ENCODE measurements at places on chromosomes 7 and 10.
A peak's percentile ranks its signal among the peaks of the same experiment; 100 is the strongest.

GRCh38 chr7:34373940-34374339 lies 284.1 kb upstream of the NPSR1 start:
- no peak for DNase-seq

DNA sequence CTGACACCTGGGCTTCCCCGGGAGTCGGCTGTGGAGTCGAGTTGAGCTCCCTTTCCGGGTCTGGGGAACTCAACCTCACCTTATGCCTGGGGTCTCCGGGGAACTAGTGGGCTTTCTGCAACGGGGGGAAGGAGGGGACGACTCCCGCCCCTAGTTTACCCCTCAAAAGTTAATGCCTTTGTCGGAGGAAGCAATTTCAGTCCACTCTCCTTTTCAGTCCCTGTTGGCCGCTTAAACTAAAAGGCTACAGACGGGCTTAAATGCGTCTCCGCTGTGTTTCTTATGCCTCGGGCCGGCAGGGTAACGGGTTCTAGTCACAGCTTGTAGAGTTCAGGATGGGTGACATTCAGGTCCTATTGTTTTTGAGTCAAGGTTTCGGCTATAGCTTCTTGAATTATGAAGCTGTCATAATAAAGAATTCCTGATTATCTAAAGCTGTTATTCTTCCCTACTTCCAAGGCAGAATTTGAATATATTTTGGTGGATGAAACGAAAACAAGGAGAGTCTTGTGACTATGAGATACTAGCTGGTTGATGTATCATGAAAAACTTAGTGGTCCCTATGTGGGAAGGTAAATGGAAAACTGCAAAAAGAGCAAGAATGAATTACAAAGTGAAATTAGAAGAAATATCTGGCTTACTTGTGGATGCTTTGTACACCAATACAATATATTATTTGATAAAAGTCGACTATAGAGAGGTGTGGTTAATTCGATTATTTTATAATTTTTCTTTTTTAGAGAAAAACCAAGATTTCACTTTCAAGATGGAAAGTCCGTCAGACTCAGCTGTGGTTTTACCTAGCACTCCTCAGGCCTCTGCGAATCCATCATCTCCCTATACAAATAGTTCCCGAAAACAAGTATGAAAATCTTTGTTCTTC lies 495 bp downstream of the SFR1 start:
- no peak for DNase-seq

GRCh38 chr7:20260223-20260622 lies 43.0 kb upstream of the MACC1 start:
- no peak for DNase-seq

DNA sequence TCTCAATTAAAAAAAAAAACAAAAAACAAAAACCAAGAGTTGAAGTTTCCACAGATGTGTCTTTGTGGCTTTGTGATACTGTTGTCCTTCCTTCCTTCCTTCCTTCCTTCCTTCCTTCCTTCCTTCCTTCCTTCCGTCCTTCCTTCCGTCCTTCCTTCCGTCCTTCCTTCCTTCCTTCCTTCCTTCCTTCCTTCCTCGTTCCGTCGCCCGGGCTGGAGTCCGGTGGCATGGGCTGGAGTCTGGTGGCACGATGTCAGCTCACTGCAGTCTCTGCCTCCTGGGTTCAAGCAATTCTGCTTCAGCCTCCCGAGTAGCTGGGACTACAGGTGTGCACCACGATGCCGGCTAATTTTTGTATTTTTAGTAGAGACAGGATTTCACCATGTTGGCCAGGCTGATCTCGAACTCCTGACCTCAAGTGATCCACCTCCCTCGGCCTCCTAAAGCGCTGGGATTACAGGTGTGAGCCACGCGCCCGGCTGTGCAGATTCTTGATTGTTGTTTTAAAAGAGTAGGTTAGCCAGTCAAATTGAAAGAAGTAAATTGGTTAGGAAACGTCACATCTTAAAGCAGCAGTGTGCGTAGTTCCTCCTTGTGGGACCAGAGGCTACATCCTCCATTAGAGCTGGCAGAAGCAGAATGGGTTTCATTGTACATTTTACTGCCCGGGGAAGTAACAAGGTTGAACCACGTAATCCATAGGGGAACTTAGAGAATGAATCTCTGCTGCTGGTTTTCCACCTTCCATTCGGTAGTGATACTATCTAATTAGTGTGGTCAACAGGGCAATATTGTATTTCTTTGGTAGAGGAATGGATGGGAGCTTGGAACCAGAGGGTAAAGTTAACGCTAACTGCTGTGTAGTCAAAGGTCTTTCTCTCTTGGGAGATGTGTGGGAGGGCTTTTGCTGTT lies 20.6 kb downstream of the DNAJB6 start:
- DNase-seq, result no peak

DNA sequence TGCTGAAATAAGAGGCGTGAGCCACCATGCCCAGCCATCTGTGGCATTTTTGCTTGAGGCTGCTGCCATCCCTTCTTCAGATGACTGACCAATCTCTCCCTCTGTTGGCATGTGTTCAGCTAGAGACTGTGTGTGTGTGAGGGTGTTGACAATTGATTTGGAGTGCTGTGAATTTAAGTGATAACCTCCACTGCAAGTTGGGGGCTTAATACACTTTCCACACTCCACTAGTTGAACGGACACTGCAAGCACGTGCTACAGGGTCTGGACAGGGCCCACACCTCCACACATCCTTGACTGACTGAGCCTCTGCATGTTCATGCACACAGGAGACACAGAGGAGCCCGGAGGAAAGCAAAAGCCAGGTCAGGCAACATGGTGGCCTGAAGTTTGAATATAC lies 51.3 kb downstream of the BRAF start:
- DNase-seq, result no peak

- no peak for DNase-seq
These were observed 10.4 kb downstream of the TNS3 start for GRCh38 chr7:47571331-47572093.

- DNase-seq, result no peak
These were observed 88.1 kb upstream of the RSU1 start for GRCh38 chr10:16905320-16905719.

DNA sequence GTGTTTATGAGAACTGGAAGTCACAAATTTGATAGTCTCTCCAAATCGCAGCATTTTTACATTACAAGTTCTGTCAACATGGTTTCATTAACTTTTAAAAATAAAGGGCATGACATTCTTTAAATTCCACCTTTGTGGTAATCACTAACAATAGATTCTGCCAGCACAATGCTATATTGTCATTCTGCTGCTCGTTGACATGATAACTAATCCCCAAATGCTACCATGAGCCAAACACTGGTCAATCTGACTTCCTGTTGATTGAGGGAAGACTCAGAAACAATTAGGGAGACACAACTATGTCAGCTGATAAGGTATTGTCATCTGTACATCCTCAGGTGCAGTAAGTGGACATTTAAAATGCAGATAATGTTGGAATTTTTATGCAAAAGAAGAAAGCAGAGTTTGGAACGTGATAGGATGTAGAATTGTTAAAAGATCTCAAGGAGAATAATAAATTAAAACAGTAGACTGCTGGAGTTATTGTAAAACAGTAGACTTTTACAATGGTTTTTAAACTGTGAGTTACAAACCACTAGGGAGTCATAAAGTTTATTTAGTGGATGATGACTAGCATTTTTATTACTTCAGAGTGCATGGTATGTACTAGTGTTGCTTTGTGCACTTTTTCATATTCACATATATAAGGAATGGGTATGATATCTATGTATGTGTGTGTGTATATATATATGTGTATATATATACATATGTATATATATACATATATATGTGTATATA lies 126.4 kb upstream of the DKK1 start:
- no peak for DNase-seq

- no peak for DNase-seq
These were observed 1.3 kb downstream of the ZNF775 start for GRCh38 chr7:150380463-150380862.

DNA sequence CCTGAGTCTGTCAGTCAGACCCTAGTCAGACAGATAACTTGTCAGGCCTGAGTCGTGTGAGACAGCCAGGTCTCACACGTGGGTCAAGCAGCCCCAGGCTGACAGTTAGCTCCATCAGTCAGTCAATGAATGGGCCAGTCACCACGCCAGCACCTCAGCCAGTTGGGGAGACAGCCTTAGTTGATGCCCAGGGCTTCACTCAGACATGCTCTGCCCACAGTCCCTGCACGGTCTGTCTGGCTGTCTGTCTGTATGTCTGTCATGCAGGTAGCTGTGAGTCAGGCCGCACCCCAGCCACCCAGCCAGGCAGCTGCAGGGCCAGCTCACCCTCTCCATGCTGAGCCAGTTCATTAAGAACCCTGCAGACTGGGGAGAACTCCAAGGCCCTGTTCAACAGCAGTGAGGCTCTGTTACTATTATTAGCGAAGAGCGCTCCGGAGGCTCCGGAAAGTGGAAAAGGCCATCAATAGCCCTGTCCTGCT lies 141.1 kb upstream of the PCBD1 start:
- DNase-seq, result no peak

GRCh38 chr10:28869606-28870201 lies 192.4 kb downstream of the BAMBI start:
- no peak for DNase-seq

DNA sequence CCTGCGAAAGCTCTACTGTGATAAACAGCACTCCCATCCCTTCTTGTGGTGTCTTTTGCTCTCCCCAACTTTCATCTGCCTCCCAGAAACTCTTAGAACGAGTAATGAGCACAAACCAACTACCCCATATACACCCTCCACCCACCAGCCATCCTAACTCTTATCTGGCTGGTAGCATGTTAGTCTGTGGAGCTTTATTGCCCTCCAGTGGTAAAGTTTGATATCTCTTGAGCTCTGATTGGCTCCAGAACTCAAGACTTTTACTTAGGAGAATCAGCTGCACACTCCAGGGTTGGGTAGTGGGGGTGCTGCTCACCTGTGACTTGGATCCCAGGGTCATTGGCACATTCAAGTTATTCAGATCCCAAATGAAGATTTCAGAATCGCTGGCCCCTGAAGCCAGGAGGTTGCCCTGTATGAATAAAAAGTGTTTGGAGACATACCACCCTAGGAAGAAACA lies 10.9 kb downstream of the SEC31B start:
- DNase-seq, result peak; percentile 71

DNA sequence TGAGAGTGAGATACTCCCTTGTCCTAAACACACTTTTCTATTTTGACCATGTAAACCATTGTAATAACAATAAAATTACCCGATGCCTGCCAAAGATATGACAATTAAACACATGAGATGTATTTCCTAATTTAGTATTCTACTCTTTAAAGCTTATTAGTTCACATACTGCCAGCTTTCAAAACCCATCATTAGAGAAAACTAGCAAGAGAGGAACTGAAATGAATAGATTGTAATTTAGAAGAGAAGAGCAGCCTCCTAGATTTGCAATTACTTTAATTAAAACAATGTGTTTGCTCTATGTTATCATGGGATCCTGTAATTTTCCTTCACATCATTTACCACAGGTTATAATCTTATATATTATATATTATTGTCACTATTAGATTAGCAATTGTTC lies 428.2 kb downstream of the THSD7A start:
- DNase-seq, result no peak

DNA sequence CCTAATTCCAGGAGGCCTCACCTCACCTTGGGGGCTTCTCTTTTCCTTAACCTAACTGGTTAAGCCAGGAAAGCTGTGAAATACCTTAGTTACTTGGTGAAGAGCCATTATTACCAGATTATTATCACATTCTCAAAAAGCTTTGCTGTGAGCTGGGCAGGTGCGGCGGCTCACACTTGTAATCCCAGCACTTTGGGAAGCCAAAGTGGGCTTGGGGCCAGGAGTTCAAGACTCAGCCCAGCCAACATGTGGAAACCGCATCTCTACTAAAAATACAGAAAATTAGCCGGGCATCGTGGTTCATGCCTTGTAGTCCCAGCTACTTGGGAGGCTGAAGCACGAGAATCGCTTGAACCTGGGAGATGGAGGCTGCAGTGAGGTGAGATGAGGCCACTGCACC lies 102.4 kb upstream of the KLF6 start:
- DNase-seq, result no peak

DNA sequence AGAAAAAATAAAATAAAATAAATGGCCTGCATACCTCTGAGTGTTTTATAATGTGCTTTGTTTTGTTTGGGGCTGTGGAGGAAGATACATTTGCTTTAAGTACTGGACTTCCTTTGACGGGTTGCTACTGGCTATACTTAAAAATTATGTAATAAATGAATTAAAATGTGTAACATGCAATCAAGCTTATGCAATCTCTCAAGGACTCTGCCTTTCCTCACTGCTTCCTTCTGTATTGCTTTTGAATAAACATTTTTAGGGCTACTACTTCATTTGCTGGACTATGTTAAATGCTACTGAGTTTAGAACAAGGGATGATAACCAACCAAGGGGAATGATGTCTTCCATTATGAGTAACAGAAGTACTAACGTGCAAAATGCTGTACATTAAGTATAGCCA lies 91.6 kb downstream of the ETV1 start:
- DNase-seq, result no peak

GRCh38 chr7:32914184-32914583 lies 22.6 kb upstream of the KBTBD2 start:
- no peak for DNase-seq

- no peak for DNase-seq
These were observed 33.2 kb downstream of the TACR2 start for GRCh38 chr10:69383558-69383957.

GRCh38 chr10:96651998-96652431 lies 65.2 kb upstream of the TM9SF3 start:
- DNase-seq, result peak; percentile 32

DNA sequence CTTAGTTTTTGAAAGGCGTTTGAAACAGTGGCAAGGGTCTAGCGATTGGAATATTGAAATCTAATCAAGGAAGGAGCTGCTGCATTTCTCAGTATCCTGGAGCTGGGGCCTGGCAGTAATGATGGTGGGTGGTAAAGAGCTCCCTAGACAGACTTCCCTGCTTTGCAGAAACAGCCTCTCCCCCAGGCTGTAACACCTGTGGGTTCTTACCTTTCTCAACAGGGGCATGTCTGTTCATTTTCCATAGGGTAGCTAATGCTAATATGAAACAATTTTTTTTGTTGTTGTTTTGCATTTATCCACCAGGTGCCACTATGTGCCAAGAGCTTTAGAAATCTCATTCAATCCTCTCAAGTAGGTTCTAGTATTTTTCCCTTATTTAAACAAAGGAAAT lies 345.5 kb downstream of the REEP3 start:
- DNase-seq, result no peak

DNA sequence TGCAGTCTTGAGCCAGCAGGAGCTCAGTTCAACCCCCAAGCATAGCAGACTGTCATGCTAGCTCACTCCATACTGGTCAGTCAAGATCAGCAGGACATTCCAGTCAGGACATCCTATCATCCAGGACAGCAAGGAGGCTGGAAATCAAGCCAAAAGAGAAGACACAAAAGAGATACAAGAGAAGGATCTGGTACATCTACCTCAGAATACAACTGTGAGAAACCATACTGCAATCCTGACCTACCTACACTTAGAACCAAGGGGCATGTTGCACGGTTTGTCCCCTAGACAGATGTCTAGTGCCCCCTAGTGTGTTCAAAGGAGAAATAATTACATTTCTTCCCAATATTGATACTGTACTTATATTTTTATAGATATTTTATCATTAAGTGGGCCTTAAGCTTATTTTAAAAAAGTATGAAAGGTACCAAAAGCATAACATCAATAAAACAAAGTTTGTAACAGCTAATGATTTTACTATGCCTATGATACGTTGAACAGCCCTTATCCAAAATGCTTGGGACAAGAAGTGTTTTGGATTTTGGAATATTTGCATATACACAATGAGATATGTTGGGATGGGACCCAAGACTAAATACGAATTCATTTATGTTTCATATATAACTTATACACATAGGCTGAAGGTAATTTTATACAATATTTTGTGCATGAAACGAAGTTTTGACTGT lies 26.7 kb downstream of the ERCC6 start:
- DNase-seq, result peak; percentile 46

GRCh38 chr7:732094-732541 lies 5.0 kb upstream of the PRKAR1B start:
- no peak for DNase-seq

Data from CD4-positive, alpha-beta T cell treated with Interleukin-15 for 4 hours (primary cell).